ENCODE measurements at places on chromosomes 1 and 21. TPM values are rescaled to one million over a fixed set of nuclear protein-coding genes. Genes with fewer than 3 reads are reported as not detected.
A peak's percentile ranks its signal among the peaks of the same experiment; 100 is the strongest.

GABRD gene
- total RNA-seq, result 1.2 TPM

DNA sequence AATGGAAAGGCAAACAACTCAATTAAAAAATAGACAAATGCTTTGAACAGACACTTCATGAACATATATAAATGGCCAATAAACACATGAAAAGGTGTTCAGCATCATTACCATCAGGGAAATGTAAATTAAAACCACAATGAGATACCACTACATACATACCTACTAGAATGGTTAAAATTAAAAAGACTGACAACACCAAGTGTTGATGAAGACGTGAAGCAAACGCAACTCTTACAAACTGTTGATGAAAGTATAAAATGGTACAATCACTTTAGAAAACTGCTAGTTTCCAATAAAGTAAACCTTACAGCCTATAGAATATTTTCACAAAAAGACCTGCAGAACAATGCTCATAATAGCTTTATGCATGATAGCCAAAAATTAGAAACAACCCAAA is 10.1 kb downstream of the EIF2B3 start:
- no peak for DNase-seq

- DNase-seq, result no peak
These were observed 305.1 kb downstream of the MATN1 start for GRCh38 chr1:30418061-30418938.

TSTD1 gene
- total RNA-seq, result not detected

DNA sequence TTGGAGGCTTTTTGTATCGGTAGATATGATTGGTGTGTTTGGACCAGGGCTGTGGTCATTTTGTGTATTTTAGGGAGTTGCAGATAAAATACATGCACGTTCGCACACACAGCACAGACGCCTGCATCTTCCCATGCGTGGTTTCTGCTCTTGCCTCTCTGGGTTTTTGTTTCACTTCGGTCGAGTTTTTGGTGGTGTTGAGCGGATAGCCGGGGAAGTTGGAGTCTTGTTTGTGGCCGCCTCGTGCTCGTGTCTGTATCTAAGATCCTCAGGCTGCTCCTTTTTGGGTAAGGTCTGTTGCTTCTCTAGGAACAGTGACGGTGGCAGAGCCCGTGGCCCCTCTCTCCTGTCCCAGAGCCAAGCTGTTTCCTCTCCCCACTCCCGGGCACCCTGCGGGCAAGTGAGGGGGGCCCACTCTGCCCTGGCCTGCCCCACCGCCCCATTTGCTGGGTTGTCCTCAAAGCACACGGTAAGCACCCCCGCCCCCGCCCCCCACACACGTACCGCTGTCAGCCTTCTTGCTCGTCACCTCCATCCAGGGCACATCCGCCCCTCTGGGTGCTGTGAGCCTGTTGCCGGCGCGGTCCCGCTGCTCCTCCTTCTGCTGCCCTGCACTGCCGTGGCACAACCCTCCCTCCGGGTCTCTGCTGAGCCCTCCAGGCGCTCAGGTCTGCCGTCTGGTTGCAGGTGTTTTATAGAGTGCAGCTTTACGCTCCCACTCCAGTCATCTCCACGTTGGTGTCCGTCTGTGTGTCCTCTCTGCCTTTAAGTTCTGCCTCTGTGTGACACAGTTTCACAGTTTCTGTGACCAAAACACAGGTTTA is 51.9 kb downstream of the AGPAT3 start:
- peak; percentile 32 for DNase-seq

- peak; percentile 21 for DNase-seq
These were observed 36.8 kb upstream of the PODN start for GRCh38 chr1:53025034-53025768.

DNA sequence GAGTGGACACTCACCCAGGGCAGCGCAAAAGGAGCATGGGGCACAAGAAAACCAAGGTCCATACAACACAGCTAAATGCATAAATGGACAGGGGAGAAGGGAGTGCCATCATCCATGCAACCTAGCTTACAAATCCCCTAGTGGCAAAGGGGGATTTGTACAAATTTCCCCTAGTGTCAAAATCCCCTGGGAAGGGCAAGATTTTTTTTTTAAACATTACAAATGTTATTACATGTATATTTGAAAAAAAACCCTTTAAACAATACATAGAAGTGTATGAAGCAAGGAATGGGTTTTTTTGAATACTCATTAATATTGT is 89.6 kb upstream of the IVNS1ABP start:
- no peak for DNase-seq

GRCh38 chr1:225870911-225871310 is 11.3 kb downstream of the TMEM63A start:
- DNase-seq, result peak; percentile 23
